ENCODE measurements at places on chromosomes 1 and 21.
A peak's percentile ranks its signal among the peaks of the same experiment; 100 is the strongest.

- no peak for DNase-seq
Observed at GRCh38 chr1:204931768-204932572, 61.3 kb downstream of the NFASC start.

GRCh38 chr1:180893614-180894013 is 19.1 kb upstream of the KIAA1614 start:
- DNase-seq: no peak

DNA sequence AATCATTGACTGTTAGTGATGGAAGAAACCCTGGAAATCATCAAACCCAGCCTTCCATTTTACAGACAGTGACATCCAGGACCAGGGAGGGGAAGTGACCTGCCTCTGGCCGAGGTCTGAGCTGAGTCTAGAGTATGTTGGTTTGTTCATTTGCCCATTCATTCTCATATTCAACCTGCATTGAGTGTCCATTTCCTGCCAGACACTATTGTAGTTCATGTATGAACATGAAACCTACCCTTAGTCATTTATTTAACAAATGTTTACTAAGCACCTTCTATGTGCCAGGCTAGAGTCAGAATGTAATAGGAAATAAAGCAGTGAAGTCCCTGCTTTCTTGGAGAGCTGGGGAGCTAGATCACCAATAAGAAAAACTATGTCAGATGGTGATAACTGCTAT is 51.3 kb downstream of the KCND3 start:
- DNase-seq: no peak

- peak; percentile 39 for DNase-seq
Observed at GRCh38 chr1:29698033-29698432, 461.7 kb downstream of the PTPRU start.

DNA sequence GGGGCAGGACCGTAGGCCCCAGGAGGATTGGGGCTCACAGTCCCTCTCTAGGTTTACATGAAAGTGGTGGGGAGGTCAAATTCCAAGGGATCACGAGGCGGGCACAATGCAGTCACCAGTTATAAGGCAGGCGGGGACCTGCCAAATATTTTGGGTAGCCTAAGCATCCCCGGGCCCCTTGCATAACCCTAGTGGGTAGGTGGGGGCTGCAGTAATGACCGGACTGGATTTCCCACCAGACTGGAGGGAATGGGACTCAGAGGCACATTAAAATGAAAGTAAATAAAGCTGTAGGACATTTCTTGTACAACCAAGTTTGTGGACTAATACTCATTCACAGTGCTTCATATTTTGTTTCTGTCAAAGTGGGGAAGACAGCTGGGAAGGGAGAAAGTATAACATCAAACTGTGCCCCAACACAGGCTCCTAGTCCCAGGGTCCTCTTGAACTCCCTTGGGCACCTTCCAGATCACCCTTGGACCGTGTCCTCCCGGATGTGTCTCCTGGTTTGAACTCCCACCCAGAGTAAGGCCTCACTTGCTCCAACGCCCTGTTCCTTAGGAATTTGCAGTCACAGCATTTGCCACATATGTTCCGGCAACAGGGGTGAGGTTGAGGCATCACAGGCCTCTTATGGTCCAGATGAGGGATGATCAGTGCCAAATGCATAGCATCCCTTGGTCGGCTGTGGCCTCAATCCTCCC is 28.4 kb upstream of the KIAA0040 start:
- DNase-seq: no peak

GRCh38 chr1:81496349-81496748 is 304.4 kb upstream of the ADGRL2 start:
- no peak for DNase-seq

GRCh38 chr1:36239941-36240637 is 15.8 kb downstream of the THRAP3 start:
- no peak for DNase-seq

DNA sequence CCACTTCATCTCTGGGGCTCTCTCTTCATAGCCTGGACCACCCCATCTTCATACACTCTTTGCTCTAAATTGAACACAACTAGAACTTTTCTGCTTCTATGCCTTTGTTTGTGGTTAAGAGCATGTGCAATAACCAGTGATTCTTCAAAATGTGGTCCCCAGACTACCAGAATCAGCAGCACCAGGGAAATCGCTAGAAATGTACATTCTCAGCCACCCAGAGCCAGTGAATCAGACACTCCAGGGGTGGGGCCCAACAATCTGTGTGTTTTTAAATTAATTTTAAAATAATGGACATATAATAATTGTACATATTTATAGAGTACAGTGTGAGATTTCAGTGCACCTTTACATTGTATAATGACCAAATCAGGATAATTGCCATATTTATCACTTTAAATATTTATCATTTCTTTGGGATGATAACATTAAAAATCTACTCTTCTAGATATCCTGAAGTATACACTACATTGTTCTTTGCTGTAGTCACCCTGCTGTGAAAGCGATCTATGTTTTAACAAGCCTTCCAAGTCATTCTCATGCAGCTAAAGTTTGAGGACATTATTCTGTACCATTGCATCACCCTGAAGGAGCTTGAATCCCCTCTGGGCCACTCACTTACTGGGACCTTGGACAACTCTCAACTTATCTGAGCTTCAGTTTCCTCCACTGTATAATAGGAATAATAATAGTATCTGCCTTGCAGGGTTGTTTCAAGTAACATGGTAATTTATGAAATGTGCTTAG is 10.8 kb downstream of the GRHL3 start:
- no peak for DNase-seq

DNA sequence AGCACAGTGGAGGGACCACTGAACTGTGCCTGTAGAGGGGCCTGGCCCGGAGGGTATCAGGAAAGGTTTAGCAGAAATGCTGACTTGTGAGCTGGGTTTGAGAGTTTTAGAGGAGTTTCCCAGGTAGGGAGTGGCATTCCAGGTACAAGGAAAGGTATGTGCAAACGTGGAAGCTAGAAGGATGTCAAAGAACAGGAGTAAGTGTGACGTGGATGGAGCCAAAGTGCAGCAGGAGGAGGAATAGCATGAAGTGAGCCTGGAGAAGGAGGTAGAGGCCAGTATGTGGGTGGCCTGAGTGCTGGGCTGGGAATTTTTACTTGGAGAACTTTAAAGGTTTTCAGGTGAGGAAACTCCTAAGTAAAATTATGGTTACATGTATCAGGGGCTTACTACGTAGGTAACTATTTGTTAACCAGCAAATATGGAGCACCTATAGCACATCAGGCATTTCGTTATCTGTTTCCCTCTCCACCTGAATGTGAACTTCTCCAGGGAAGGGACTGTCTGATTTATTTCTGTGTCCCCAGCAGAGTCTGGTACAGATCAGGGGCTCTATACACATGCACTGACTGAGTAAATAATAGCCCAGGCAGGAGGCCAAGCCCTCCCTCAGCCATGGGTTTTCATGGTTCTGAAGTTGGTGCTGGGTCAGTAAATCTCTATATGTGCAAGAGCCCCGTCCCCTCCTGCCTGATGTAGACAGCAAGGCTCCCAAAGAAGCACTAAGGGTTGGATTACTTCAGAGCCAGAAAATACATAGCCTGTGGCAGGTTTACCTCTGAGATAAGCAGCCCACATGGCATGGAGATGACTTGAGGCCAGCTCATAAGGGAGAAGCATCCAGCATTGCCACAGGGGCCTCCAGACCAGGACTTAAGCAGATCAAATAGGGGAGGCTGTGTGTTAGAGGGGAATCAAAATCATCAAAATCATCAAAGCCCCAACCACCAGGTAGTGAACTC is 43.4 kb downstream of the CDCP2 start:
- DNase-seq: no peak

DNA sequence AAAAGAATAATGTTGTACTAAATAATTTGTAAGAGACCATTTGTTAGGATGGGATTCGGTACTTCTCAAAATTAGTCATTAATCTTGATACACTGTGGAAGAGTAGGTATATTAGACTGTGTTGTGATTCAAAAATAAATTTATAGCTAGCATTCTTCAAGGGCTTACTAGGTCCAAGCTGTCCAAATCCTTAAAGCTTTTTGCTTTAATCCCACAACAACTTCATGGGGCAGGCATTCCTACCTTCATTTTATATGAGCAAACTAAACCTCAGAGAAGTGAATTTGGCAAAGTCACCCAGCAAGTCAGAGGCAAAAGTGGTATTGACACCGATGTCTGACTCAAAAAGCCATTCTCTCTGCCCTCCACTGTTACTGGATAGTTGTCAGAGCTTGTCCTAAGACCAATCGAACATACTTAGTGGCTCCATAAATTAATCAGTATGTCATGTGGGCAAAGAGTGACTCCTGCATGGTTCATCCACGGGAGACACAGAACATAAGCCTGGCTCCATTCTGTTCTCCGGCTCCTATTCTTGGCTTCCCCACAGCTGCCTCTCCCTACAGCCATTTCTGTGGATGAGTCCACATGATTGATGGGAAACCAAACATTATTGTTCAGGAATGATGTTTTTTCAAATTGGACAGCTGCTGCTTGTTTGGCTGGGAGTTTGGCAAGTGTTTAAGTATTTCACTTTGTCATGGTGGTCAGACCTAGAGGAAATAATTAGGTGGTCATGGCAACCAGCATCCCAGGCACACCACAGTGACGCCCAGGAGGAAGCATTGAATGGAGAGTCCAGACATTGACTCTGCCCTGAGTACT is 133.4 kb upstream of the FGGY start:
- no peak for DNase-seq
